SK-N-DZ (cell line): ENCODE measurements at places on chromosomes 11 and 22.

DNA sequence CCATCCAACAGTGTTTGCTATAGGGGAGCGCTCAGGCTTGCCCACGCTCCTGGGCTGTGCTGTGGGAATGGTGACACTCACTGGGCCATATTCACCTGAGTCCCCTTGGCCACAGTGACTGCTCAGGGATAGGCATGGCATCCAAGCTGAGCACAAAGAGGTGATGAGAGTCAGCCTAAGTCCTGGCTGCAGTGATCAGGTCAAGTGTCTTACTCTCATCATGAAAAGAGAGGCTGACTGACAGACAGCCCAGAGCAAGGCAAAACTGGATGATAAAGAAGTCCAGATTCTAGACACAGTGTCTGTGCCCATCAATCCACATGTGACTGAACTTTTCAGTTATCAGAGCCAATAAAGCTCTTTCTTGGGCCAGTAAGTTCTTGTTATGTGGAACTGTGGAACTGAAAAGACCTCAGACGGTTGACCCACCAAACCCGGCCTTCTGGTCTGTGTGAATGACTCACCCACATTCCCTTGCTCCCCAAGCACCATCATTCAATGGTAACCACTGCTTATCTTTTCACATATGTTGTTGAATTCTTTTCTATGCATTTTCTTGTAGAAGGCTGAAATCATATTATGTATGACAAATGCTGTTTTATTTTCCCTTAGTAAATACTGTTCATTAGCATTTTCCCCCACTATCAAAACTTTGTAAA is 43.2 kb upstream of the YPEL1 start:
- DNase-seq, result no peak

DNA sequence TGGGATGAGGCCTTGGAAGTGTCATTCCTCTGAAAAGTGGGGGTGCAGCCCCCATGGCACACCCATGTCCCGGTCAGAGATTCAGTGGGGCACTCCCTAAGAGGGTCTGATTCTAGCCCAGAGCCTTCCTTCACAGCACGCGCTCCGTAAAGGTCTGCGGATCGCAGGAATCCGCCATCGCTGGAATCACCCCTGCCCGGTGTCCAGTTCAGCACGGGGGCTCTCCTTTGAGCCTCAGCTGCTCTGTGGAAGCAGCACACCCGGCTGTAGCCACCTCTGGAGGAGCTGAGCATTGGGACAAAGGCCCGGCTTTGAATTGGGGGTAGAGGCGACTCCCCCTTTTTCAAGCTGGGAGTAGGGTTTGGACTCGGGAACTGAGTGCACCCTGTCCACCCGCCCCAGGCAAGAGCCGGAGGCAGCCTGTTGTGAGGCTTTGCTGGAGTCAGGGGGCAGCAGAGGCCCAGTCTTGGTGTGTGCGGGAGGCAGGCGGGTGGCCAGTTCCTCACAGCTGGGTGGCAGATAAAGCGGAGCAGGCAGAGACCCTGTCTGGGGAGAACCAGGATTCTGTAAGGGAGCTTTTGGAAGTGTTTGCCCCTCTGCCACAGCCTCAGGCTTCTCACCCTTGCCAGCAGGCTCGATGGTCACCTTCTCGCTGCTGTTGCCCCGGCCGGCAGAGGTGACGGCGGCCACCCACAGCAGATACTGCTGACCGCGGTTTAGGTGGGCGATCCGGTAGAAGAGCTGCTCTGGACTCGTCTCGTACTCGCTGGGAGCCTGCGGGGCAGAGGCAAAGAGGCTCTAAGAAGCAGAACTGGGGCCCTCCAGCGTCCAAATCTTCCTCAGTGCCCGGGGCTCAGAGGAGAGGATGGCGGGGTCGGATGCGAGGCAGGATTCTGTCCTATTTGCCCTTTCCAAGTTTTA is 115.9 kb downstream of the CEP164 start:
- DNase-seq, result peak; percentile 77

- DNase-seq, result no peak
These were observed 24.3 kb upstream of the PPFIA1 start for GRCh38 chr11:70246196-70246595.

DNA sequence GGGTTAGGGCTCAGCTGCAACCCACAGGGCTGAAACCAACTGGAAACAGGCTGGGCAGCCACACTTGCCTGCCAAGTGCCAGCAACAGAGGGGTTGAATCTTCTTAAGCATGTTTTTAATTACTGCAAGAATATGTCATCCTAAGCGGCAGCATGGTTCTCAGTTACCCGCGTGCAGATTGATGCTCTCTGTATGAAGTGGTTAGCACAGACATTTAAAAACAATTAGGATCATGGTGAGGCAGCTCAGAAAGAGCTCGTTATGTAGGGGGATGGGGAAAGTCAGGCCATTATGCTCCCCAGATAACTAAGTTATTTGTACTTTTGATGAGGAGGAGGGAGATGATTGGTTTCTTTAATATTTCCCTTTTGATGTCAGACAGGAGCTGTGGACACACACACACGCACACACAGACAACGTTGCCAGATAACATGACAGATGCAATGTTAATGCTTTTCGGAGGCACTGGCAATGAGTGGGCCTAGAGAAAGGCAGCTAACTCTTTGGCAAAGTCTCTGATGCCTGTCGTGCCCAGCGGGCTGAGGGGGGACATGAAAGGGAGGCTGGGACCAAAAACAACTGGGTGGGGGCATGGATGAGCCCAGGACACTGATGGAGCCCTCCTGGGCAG is 389.7 kb downstream of the NXPE2 start:
- no peak for DNase-seq

DNA sequence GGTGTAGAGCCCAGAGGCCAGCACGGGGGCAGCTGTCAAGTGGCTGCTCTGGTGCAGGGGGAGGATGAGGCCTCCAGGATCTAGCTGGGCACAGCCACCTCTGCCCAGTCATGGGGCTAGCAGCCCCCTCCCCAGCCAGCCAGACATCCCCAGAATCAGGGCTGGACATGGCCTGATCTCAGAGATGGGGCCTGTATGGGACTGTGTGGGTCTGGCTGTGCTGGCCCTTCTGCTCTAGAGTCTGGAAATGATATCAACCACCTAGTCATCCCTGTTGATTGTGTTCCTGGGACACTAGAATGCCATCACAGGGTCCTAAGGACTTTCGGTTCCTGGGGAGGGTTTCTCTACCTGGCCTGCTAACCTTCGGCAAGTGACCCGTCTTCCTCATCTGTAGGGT is 2.8 kb downstream of the FLRT1 start:
- no peak for DNase-seq

GRCh38 chr11:32962016-32962415 is 53.7 kb upstream of the DEPDC7 start:
- no peak for DNase-seq

DNA sequence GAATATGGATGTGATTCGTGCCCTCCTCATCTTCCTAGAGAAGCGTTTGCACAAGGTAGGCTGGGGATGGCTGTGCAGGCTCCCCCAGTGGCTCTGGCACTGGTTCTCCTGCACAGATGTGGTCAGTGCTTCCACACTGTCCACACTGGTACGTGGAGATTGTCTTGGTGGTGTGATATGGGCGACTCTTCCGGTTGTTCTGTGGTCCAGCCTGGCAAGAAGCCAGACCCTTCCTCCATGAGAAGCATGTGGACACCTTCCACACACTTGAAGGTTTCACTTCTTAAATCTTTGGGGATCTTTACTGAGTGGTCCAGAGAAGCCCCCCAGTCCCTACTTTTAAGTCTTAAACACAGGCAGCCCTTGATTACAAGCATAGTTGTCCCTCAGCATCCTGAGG is 3.8 kb downstream of the RIC8A start:
- DNase-seq, result no peak

- no peak for DNase-seq
These were observed 1064.9 kb upstream of the TENM4 start for GRCh38 chr11:80505771-80506170.

- DNase-seq, result no peak
These were observed 407.6 kb upstream of the CADM1 start for GRCh38 chr11:115911613-115912346.

DNA sequence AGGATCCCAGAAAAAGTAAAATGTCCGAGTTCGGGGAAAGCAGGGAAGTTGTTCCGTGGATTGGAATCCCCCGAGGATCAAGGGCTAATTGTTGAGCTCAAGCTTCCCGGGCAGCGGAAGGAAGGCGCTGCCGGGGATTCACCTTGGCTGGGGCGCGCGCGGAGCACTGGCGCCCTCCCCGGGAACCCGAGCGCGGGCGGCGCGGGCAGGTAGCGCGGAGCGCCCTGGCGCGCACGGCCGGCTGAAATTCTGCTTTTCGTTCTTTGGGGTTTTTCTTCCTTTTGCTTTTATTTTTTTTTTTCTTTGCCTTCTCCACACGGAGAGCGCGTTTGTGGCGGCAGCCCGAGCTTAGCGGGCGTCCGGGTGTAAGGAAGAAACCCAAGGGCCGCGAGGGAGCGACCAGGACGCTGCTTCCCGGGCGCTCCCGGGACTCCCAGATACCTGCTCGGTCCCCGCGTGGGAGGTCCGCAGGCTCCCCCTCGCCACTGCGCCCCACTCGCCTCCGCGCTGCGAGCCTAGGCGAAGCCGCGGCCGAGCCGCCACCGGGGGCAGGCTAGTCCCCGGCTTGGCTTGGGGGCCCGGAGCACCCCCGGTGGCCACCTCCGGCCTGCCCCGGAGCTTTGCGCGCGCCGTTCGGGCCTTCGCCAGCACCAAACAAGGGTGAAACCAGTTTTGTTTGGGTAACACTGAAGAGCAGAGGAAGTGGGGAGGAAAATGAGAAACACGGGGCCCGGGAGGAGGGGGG is 4.8 kb upstream of the IGF2 start:
- no peak for DNase-seq

DNA sequence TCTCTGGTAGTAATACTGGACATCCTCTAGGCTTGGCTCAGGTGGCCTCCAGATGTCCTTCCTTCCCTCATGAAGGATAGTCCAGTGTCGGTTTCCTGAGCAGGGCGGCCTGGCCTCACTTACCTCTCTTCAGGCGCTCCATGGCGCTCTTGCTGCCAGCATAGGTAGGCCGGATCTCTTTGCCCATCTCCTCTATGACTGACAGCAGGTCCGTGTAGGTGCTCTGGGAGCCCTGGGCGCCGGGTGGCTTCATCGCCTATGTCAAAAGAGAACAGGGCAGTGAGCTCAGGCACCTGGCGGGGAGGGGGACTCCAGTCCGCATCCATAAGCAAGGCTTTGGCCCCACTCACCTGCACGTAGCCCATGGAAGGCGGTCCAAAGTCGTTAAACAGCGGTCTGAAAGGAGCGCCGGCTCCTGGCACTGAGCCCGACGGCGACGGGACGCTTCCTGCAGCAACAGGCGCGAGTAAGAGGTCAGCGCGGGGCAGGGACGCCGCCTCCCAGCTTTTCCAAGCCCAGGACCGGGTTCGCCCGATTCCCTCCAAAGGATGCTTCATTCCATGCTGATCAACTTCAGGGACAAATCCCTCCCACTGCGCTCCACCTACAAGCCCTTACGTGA is 609 bp downstream of the CDK2AP2 start:
- DNase-seq, result no peak

GRCh38 chr11:34238966-34239365 is 118.8 kb downstream of the ABTB2 start:
- no peak for DNase-seq

- DNase-seq, result peak; percentile 60
These were observed 63.9 kb downstream of the MYO7A start for GRCh38 chr11:77191823-77192495.

DNA sequence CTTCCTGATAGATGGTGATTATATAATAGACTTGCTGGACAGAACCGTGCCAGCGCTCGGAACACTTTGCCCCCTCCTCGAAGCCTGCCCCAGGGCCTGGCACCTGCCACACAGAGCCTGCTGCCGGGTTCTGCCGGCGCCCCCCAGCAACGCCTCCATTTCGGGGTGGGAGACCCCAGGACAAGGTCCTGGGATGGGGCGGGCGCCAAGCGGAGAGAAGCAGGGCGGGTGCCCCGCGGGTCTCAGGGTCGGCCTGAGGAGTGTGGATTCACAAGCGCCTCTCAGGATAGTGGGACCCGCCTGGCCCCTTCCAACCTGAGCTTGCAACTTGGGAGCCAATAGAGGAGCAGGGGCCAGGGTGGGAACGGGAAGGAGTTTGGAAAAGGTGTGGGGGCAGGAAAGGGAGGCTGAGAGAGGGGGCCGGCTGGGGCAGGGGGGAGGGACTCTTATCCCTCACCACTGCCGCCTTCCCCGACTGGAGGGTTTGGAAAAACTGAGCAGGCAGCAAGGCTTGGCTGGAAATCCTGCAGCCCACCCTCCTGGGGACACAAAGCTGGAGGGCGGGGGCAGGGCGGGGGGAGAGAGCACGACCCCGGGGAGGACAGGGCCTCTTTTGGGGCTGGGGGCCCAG is 3.3 kb upstream of the BCL9L start:
- DNase-seq, result peak; percentile 73

DNA sequence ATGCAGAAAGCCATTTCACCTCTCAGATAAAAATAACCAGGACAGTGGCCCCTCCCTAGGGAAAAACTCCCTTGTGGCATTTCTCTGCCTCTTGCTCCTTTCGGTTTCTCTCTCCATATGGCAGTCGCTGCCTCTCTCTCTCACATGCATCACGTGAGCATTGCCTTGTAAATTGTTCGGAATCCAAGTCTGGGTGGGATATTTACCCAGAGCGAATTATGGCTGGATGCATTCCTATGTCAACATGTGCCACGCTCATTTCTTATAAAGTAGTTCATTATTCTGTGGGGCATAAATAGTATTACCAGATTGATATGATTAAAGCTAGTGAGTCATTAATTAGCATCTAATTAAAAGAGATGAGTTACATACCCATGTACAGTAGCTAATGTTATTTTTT is 392.9 kb downstream of the INSC start:
- DNase-seq, result no peak

DNA sequence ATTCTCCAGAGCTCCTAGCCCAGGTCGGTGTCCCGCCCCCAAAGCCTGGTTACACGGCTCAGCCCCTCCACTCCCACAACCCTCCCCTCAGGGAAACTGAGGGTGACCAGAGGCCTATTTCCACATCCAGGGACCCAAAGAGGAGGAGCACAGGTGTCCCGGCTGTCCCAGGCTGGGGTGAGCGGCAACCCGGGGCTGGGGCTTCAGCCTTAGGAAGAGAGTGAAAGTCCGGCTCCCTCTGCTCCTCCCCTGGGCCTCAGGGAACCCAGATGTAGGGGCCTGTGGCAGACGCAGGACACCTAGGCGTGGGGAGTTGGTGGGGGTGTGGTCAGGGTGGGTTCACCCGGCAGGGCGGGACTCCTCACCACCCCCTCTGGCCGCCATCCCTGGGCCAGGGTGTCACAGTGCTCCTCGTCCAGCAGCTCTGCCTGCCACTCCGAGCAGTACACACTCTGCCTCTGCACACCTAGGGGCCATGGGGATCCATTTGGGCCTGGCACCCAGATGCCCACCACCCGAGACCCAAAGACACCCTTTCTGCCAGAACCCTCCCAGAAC is 63.1 kb downstream of the ARFGAP3 start:
- no peak for DNase-seq

- DNase-seq, result no peak
These were observed 25.5 kb upstream of the PDGFB start for GRCh38 chr22:39270280-39270679.

GRCh38 chr11:43738600-43739409 is 58.3 kb downstream of the HSD17B12 start:
- peak; percentile 59 for DNase-seq

DNA sequence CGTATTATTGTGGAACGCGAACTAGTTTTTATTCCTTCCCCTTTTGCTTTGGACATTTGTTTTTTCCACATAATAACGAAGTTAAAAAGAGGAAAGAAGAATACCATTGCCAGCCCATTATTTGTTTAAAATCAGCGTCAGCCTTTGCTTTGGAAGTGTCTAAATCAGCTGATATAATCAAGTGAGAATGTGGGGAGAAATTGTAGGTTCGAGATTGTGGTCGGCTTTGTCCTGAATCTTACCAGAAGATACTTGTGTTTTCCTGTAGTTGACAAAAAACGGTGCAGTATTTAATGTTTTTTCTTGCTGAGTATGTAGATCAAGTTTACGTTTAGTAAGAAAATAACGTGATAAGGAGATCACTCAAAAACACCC is 935 bp downstream of the ZNF143 start:
- DNase-seq, result peak; percentile 22

GRCh38 chr11:2797121-2797711 is 88.4 kb downstream of the CDKN1C start:
- no peak for DNase-seq
